ENCODE measurements at places on chromosomes 11 and 22. TPM values are rescaled to one million over a fixed set of nuclear protein-coding genes. Genes with fewer than 3 reads are reported as not detected.
A peak's percentile ranks its signal among the peaks of the same experiment; 100 is the strongest.

GRCh38 chr22:28245579-28246224, 326.6 kb upstream of the PITPNB start:
- DNase-seq, result no peak

DNA sequence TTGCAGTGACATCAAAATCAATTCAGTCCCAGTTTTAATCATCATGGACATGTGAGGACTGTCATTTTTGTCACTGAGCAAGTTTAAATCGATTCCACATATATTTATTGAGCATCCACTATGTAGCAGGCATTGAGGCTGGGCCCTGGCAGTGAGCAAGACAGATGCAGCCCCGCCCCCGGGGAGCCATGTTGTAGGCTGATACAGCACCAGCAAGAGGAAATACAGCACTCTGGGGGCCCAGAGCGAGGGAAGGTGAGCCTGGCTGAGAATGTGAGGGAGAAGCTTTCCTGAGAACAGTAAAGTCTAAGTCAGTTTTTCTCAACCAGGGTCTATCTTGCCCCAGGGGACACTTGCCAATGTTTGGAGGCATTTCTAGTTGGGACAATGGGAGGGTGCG, 108.6 kb upstream of the ASPHD2 start:
- DNase-seq, result no peak

DNA sequence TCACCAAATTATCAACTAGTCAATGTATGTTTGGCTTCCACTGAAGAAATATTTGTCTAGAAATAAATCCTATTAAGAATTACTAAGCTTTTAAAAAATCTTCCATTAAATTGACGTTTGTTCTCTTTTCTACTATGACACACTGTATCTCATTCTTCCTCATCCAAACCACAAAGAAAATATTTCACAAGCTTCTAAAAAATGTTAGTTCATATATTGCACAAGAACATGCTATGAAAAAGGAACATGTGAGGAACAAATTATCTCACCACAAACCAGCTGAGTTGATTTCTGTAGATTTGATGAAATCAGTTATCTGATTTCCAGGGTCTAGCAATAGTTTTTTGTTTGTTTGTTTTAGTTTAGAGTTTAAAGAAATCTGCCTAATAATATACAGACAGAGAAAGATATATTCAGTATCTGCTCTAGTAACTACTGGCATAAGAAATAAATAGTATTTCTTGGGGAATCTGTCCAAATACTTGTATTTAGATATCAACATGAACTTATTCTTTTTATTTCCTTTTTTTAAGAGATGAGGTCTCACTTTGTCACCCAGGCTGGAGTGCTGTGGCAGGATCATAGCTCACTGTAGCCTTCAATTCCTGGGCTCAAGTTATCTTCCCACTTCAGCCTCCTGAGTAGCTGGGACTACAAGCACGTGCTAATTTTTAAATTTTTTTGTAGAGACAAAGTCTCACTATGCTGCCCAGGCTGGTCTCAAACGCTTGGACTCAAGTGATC, 161.7 kb downstream of the ATG16L2 start:
- DNase-seq, result no peak

GRCh38 chr11:30914143-30914762, 328.1 kb upstream of the MPPED2 start:
- peak; percentile 82 for DNase-seq

DNA sequence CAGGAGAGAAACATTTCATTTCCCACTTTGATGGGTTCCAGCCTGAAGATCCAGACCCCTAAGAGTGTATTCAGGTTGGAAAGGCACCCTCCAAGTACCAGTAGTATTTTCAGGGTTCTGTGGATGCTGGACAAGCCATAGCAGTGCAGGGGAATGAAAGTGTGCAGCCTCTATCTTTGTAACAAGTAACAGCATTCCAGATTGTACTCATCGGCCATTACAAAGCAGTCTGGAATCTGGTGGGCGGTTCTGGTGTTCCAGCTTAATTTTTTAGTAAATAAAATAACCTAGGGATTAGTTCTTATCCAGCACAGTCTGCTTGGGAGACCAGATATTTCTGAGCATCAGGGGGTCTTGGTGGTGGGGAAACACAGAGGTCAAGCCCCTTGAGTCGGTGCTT, 22.6 kb downstream of the APLNR start:
- DNase-seq, result peak; percentile 58

DNA sequence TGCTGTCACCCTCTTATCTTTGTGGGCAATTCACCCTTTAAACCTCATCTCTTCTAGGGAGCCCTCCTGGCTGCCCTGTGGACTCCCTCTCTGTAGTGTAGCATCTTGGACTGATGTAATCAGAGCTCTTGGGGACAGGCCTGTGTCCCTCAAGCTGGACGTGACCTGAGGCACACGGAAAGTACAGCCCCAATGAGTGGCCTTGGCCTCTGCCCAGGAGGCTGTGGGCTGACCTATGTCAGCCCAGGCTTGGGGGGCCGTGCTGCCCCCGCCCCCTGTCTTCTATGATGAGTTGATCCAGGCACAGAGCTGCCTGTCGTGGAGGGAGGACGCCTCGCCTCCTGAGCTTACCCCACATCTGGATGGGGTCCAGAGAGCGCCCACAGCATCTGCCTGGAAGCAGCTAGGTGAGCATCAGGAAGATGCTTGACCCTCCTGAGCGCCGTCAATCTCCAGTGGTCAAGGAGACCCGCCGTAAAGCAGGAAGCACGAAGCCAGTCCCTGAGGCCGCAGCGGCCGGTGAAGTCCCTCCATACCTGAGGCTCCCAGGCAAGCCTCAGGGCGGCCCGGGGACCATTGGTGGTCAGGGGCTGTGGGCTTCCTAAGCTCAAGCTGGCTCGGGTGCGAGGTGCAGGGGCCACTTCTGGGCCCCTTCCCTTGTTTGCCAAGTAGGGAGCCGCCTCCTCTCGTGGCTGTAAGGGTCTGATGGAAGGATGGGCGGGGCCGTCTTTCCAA, 1136.9 kb downstream of the BRD1 start:
- DNase-seq, result no peak

DNA sequence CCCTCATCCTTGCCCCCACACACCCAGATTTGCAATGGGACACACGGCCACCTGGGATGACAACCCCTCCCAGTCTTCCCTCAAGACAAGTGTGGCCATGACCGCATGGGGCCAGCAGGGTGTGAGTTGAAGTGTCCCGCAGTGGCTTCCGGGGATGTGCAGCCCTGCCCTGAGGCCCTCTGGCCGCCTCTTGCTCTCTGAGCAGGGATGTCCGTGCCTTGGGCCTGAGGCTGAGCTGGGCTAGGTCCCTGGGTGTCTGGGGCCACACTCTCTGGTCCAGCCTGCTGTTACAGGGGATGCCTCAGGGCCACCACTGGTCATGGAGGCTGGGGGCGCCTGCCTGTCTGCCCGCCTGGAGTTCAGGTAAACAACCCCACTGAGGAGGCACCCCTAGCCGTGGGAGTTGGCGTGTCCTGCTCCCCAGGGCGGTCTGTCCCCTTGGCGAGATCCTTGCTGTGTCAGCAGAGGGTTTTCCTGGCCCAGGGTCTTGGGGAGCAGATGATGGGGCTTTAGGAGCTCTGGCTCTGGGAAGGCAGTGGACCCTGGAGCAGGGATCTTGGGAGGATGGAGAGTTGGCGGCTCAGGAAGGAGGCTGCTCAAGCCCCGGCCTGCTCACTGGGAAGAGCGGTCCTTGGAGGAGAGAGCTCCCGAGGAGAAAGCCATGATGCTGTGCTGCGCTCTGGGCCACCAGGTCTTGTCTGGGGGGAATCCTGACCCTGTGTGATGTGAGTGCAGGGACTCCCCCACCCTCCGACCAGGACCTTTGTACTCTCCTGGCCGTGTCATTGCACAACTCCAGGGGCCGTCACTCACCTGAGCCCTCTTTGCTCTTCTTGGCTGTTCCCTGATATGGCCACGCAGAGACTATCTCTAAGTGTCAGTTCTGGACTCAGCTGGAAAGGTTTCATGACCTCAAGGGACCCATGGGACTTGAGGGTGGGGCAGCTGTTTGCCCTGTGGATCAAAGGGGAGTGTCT, 67.9 kb downstream of the KCNQ1 start:
- peak; percentile 23 for DNase-seq

The PKNOX2 gene
- total RNA-seq, result not detected

The FAM168A gene
- 21.5 TPM for total RNA-seq

The CD6 gene
- total RNA-seq, result 1.6 TPM
